ENCODE measurements at places on chromosomes 7 and 10.

GRCh38 chr10:127702271-127702670 is 34.7 kb upstream of the FOXI2 start:
- no peak for DNase-seq

GRCh38 chr10:127523476-127523875 is 25.6 kb upstream of the NPS start:
- no peak for DNase-seq

- no peak for DNase-seq
Observed at GRCh38 chr10:24467605-24468004, 256.1 kb downstream of the ARHGAP21 start.

DNA sequence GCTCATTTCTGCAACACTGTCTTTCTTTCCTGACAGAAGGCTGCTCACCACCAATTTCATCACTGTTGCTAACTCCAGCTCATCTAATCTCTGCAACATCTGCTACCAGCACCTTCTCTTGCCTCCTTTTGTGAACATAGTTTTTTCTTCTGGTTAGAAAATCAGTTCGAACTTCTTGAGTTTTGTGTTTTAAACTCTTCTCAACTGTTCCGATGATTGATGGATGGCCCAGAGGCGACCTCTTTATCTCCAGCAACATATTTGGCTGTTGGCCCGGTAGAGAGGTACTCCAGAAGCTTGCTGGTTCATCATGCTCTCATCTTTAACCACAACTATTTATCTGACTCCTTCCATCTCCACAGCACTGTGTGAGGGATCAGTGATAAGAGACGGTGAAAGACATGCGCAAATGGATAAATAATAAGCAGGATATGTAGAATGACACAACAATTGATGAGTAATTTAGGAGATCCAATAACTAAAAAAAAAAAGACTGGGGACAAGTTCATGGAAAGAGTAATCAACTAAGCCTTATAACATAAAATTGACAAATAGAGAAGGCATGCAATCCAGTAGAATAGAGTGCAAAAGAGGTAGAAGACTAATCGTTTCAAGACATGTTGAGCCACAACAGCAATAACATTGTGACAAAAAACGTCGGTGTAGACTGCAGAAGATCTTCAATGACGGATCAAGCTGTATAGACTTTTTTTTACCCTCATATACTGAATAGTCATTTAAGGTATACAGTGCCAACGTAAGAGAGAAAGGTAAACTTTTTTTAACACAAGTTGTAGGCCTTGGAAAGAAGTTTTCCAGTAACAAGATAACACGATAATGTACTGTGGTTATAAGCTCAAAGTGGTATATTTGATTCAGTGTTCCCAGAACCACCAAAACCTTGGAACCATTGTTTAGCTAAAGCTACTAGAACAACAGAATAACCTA is 152.2 kb downstream of the CRPPA start:
- peak; percentile 48 for DNase-seq

- peak; percentile 50 for DNase-seq
Observed at GRCh38 chr10:77601488-77601887, 36.1 kb downstream of the KCNMA1 start.

DNA sequence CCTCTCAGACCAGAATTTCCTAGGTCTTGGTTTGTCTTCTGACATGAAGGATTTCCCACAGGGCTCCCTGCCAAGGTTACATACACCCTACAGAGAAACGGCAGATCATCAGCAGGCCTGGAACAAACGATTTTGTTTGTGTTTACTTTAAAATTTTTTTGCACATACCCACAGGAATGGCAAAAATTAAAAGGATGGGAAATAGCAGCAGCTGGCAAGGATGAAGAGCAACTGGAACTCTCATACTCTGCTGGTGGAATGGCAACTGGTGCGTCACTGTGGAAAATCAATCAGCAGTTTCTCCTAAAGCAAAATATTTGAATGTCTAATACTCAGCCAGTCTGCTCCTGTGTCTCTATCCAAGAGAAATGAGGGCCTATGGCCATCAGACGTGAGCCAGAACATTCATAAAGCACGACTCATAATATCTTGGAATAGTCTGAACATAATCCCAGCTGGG is 6.5 kb downstream of the BAIAP2L1 start:
- peak; percentile 94 for DNase-seq

GRCh38 chr7:38171623-38172391 is 6.2 kb upstream of the STARD3NL start:
- no peak for DNase-seq

DNA sequence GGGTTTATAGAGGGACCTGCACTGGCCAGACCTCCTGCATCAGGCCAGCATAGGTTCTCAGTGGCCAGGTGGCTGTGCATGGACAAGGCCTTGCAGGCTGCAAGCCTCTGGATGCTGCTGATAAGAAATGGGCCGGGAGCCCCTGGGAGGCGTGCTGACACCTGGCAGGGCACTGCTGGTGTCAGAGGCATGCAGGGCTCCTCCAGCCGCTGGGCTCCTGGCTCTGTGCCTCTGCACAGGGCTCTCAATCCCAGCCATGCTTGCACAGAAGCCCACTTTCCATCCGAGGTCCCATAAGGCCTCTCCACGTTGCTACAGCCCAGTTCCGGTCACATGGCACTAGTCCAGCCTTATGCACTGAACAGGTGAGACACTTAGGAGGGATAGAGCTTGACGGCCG is 27.3 kb downstream of the ANTXRL start:
- no peak for DNase-seq

- DNase-seq, result peak; percentile 22
Observed at GRCh38 chr7:111982804-111983203, 223.4 kb downstream of the DOCK4 start.

DNA sequence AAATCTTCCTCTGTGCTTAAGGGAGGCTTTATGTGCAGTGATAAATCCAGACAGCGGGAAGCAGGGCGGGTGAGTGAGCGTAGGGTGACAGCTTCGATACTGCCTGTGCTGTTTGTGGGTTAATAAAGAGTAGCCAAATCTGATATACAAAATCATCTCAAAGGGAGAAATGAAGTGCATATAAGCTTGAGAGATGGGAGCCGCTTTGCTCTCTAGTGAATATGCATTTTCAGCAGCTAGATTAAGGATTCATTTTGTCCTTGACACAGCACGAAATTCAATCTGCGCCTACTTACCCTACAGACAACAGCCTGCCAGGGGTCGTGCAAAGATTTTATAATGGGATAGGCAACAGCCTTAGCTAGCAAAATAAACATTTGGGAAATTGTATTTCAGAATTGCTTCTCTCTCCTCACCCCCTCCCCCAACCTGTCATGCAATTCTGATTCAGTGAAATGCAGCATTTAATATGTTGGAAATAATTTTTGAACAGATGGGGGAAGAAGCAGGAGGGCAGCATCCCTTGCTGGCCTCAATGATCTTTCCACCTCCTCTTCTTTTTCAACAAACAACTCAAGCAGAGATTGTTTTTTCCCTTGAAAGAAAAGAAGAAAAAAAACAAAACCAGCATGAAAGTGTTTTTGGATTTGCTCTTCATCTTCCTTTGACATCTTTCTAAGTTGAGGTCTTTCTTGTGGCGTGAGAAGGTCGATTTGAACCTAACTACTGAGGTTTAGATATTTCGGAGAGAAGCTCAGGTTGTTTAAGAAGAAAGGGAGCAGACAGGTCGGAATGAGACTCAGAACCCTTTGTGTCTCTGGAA is 117.9 kb downstream of the AOAH start:
- DNase-seq, result no peak

- DNase-seq, result no peak
Observed at GRCh38 chr7:114466917-114467316, 52.3 kb downstream of the FOXP2 start.
